ENCODE measurements at places on chromosomes 7 and 10.

DNA sequence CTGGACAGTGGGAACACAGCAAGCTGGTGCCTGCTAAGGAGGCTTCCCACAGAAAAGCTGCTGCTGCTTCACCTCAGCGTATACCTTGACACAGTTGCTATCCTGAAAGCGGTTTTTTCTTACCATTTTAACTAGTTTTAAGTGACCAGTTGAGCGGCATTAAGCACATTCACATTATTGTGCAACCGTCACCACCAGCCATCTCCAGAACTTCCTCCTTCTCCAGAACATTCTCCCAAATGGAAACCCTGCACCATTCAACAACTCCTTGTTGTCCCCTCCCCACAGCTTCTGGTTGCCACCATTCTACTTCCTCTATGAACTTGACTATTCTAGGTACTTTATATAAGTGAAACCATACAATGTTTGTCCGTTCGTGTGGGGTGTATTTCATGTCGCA lies 169.9 kb downstream of the SNX10 start:
- no peak for DNase-seq

DNA sequence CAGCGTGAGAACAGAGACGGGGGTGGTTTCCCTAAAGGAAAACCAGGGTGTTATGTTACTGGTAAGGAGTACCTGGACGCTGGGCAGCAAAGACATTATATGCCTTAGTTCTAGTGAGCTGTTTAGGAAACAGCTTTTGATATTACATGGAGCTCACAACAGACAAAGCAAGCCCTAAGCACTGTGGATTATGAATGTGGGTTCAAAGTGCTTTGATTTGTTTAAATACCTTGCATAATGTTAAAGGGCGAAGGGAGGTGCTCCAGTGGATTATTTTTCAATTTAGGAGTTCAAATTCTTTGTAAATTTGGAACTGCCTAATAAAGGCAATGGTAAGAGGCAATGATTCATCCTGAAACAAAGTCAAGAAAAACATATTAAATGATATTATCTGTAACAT lies 13.8 kb downstream of the WNT16 start:
- no peak for DNase-seq

DNA sequence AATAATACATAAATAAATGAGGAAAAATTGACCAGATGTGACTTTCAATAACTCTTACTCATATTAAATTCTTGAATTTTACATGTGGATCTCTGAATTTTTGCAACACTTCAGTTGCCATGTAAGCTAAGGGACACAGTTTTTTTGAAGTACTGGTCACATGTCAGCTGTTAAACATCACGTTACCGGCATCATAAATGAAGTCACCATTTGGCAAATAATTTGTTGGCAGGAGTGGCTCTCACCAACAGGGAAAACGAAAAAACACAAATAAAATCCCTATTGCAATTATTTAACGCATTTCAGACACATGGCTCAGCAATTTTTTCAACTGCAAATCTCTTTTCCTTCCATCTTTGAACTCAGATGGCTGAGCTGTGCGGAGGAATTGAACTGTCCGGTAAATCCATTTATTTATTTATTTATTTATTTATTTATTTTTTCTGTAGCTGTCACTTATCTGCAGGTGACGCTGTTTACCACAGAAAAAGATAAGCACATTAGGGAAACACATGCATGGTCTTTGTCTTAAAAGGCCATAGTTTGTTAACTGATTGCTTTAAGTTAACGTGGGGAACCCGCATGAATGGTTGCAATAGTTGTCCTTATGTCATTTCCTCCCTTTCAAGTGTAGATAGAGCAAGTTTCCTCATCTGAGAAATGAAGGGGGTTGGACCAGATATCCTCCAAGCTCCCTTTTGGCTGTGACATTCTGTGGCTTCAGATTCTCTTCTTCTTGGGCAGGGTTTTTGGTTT lies 64.7 kb upstream of the JAZF1 start:
- no peak for DNase-seq

- DNase-seq = no peak
These were observed 12.8 kb downstream of the CACNA2D1 start for GRCh38 chr7:82430500-82431465.

DNA sequence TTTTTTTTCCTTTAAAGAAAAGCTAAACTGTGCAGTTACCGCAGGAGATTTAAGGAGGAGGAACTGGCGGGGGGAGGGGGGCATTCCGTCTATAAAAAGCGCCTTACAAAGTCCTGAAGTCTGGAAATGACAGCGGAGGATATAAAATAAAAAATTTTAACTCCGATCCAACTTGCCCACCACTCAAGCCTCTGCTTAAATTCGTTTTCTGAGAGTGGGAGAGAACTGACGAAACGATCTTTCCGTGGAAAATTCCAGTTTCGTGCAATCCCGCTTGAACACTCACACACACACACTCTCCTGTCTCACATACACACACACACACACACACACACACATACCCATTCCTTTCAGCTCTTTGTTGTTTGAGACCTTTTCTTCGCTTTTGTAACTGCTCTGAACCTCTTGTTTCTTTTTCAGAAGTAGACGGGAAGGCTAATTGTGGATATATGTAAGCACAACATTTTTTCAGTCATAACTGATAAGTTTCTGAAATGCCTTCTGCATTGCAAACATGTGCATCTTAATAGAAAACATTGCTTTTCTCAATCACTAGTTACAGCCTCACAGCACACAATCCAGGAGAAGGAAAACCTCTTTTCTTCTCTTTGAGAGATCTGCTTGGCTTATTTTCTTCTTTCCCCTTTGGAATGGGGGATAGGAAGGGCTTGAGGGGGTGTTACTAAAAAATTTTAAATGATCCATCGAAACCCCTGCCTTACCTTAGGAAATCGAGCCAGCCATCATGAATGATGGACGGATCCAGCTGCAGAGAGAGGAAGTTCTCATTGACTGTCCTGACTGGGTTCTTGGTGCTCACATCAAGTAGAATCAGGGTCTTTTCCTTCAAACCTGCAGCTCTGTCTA lies 628 bp downstream of the HPSE2 start:
- DNase-seq = no peak

- DNase-seq = peak; percentile 98
These were observed 137.3 kb downstream of the TCF7L2 start for GRCh38 chr10:113087165-113088029.

DNA sequence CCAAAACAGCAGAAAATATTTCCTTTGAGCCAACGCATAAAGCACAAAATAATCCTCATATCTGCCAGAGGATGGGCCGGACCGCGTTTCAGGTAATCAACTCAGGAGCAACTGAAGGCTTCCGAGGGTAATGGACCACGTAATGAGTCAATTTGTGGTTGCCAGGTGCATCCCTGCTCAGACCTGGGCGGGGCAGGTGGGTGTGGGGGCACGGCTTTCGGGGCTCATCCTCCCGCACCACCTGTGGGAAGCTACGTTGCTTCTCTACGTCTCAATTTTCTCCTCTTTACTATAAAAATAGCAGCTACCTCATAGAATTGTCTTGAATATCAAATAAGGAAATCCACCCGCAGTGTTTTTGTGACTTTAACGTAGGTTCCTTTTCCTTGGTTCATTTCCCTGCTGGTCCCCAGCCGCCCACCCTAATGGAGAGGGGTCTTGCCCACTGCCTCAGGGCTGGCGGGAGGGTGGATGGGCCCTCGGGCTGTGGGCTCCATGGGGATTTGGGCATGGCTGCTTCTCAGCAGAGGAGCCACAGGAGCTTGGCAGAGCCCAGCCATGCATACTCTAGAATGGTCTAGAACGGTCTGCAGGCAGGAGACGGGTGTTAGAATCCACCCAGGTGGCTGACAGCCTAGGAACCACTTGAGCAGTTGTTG lies 324.7 kb downstream of the ADARB2 start:
- DNase-seq = no peak

DNA sequence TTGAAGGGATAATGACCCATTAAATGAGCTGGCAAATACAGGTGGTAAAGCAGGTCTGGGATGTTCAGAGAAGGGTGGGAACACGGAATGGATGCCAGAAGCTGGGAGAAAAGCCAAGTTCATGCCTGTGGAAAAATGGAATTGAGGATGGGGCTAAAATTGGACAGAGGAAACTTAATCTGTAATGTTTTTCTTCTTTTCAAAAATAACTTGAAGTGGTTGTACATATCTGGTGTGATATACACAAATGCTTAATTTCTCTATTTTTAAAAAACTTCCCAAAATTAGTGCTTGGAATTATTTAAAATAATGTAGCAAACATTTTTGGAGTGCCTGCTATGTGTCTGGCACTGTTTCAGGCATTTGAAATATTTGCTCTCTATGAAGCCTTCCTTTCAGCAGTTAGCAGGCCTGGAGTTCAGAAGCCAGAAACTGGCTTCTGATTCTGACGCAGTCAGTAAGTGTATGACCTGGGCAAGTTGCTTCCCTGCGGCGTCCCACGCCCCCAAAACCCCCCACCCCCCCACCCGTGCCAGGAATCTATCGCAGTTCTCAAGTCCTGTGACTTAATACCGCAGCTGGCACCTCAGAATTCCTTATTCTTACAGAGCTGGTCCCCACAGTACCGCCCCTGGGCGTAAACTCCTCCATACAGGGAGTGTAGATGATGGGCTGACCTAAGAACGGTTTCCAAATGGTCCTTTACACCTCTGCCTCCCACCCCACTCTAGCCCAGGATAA lies 828 bp upstream of the MALSU1 start:
- no peak for DNase-seq

Measured in HFF-Myc (cell line).